ENCODE measurements at places on chromosomes 7 and 10. TPM values are rescaled to one million over a fixed set of nuclear protein-coding genes. Genes with fewer than 3 reads are reported as not detected.

BAG3 gene
- 13.2 TPM for total RNA-seq

ASB10 gene
- not detected for total RNA-seq

PKD1L1 gene
- under 0.01 TPM for total RNA-seq

PTN gene
- not detected for total RNA-seq

COL26A1 gene
- 0.21 TPM for total RNA-seq

KCP gene
- 0.10 TPM for total RNA-seq

LRIT1 gene
- not detected for total RNA-seq

ADAMTS14 gene
- total RNA-seq = not detected

MUC3A gene
- total RNA-seq = not detected

TWIST1 gene
- total RNA-seq = not detected

EXOC6 gene
- 13.5 TPM for total RNA-seq

ERVW-1 gene
- not detected for total RNA-seq

STARD3NL gene
- 30.1 TPM for total RNA-seq

LIPK gene
- total RNA-seq = not detected

PNLIPRP1 gene
- not detected for total RNA-seq

MYPN gene
- not detected for total RNA-seq

BRAT1 gene
- 7.7 TPM for total RNA-seq

AOAH gene
- 128 TPM for total RNA-seq

SEMA4G gene
- total RNA-seq = 0.10 TPM

CYP2C18 gene
- not detected for total RNA-seq

DCLRE1A gene
- total RNA-seq = 1.4 TPM

GDF10 gene
- not detected for total RNA-seq

GRB10 gene
- total RNA-seq = 3.7 TPM

C10orf62 gene
- not detected for total RNA-seq

AP4M1 gene
- total RNA-seq = 2.8 TPM

C7orf33 gene
- total RNA-seq = not detected

KCNH2 gene
- 0.94 TPM for total RNA-seq

NME8 gene
- 1.7 TPM for total RNA-seq

GATAD1 gene
- 11.2 TPM for total RNA-seq

MEOX2 gene
- total RNA-seq = not detected

VWDE gene
- total RNA-seq = 1.6 TPM

FAM131B gene
- 0.84 TPM for total RNA-seq

PTPRN2 gene
- total RNA-seq = 0.31 TPM

CLDN4 gene
- 0.10 TPM for total RNA-seq

Data from mononuclear cell (primary cell).